ENCODE measurements at places on chromosomes 1 and 21.

- peak; percentile 51 for DNase-seq
Observed at GRCh38 chr1:9960706-9961562, 17.7 kb downstream of the NMNAT1 start.

- no peak for DNase-seq
Observed at GRCh38 chr21:44418108-44418875, 37.0 kb upstream of the LRRC3 start.

DNA sequence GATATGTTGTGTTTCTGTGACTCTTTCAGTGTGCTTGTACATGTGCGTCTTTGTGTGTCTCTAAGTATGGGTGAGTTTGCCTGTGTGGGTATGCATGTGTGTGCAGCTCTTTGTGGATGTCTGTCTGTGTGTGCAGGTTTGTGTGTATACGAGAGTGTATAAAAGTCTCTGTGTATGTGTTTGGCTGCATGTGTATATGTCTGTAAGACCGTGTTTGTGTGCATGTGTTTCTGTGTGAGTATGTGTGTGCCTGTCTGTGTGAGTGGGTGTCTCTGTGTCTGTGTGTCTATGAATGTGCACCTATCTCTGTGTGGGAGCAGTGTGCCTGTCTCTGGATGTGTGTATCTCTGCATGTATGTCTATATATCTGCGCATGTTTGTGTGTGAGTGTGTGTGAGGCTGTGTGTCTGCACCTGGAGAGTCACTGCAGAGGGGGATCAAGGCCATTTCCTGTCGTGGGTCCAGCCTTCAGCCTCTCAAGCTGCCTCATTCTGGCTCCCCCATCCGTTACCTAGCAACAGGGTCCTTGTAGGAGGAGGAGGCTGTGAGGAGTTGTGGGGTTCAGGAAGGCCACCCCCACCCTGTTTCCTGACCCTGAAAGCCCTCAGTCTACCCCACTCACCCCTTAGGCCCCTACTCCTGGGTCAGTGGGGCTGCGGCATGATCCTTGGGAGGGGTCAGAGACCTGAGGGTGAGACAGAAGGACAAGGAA is 10.4 kb downstream of the FGR start:
- peak; percentile 13 for DNase-seq

GRCh38 chr1:1128454-1129139 is 12.7 kb upstream of the C1orf159 start:
- no peak for DNase-seq

- no peak for DNase-seq
Observed at GRCh38 chr21:29534448-29534847, 235.7 kb downstream of the BACH1 start.

GRCh38 chr1:193525917-193526710 is 339.7 kb upstream of the B3GALT2 start:
- DNase-seq: peak; percentile 68

DNA sequence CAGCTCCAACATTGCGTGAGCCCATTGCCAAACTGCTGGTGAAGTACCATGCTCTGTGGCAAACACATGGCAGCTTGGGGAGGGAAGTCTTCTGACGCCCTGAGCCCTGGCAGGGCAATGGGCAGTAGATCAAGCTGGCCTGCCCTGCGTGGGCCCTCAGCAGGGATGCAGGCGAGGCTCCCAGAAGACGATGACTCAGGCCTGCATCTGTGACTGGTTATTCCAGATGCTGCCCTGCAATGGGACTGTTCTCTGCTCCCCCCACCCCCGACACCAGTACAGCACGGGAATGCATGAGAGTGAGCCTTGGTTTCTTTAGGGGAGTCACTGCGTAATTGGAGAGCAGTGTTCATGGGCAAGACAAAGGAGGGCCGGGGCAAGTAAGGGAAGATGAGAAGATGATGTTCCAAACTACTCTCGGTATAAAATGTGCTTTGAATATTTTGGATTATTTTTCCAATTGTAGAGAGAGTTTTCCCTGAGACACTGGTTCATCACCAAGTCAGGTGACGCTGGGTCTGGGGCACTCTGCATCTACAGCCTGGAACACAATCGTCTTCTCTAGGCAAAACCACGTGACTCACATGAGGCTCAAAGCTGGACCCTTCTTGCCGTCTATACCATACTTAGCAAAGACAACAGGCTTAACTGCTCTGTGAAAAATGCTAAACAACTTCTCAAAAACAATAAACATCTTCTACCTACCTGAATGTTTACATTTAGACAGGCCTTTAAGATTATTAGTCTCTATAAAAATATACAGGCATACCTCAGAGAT is 9.0 kb upstream of the C1orf198 start:
- DNase-seq: no peak

- no peak for DNase-seq
Observed at GRCh38 chr1:116345011-116345410, 28.0 kb upstream of the ATP1A1 start.

- no peak for DNase-seq
Observed at GRCh38 chr1:7107109-7107830, 322.0 kb downstream of the CAMTA1 start.

GRCh38 chr1:108591466-108591865 is 31.6 kb downstream of the EEIG2 start:
- DNase-seq: no peak

DNA sequence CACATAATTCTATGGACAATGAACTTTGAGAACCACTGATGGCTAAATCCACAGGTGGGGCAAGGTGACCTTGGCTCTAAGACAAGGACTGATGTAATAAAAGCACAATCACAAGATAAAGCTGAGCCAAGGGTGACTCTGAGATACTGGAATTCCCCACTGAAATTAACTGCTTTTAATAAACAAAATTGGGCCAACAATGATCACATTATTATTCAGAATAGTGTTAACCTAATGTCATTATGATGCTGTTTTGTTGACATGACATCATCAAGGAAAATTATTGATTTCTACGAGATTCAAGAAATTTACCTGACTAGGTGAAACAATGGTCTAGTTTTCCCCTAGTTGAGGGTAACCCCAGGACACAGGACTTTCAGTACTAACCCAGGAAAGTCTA is 273.7 kb upstream of the NFIA start:
- no peak for DNase-seq

DNA sequence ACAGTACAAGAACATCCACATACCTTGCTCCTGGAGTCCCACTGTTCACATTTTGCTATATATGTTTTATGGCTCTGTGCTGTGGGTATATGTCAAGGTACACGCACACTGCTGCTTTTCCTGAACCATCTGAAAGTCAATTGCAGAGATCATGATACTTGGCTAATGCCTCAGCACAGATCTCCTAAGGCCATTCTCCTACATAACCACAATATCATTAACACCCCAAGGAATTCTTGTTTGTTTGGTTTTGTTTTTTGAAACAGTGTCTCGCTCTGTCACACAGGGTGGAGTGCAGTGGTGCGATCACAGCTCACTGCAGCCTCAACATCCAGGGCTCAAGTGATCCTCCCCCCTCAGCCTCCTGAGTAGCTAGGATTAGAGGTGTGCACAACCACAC is 16.0 kb downstream of the CTNNBIP1 start:
- no peak for DNase-seq

- no peak for DNase-seq
Observed at GRCh38 chr1:84497631-84498275, 8.4 kb upstream of the SPATA1 start.

- no peak for DNase-seq
Observed at GRCh38 chr21:43196826-43197225, 28.0 kb downstream of the CRYAA start.

- DNase-seq: no peak
Observed at GRCh38 chr1:26373789-26374188, 1.2 kb upstream of the ZNF683 start.

- DNase-seq: no peak
Observed at GRCh38 chr1:61285371-61285885, 203.1 kb downstream of the NFIA start.

GRCh38 chr1:213034713-213035112 is 16.3 kb upstream of the RPS6KC1 start:
- DNase-seq: no peak

GRCh38 chr1:155608888-155609225 is 1.2 kb upstream of the MSTO1 start:
- DNase-seq: no peak

DNA sequence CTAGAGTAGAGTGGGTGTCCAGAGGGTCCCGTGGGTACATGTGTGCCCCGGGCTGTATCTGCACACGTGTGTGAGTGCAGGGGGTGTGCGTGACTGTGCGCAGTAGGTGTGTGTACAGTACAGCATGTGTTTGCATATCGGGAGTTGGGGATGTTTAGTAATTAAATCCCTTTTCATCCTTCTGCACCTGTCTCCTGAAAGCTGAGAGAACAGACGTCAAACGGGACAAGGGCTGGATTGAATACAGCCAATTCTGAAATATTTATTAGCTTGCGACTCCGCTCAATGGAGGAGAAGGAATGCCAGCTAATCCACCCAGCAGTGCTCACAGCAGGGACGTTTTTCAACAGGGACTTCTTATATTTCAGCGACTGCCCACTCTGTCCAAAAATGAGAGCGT is 44.7 kb upstream of the CASZ1 start:
- no peak for DNase-seq

GRCh38 chr1:81174811-81175476 is 625.8 kb upstream of the ADGRL2 start:
- no peak for DNase-seq

DNA sequence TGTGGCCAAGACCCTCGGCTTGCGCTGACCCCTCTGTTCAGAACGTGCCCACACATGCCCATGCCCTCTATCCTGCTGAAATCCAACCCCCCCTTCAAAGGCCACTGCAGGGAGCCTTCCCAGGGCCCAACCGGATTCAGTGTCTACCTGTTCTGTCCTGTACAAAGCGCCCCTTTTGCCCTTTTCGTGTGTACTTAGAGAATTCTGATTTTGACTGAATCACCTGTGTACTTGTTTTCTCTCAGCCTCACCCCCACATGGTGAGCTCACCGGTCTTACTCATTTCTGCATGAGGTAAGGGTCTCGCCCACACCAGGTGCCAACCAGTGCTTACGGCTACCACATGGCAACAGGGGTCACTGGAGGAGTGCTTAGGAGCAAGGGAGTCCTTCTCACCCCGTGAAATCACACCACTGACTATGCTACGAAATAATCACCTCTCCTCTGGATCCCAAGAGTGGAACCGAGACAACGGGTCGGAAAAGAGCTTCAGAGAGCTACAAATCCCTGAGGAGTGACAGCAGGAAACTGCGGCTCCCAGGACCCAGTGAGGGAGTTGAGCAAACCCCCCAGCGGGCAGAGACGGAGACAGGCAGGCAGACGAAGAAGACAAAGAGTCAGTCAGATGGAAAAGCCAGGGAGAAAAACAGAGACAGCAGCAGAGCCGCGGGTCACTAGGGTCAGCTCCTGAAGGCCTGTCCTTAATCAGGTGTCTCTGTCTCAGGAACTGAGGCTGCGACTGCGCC is 2.1 kb upstream of the S100A2 start:
- no peak for DNase-seq

GRCh38 chr1:216054600-216054999 is 368.6 kb downstream of the USH2A start:
- no peak for DNase-seq

DNA sequence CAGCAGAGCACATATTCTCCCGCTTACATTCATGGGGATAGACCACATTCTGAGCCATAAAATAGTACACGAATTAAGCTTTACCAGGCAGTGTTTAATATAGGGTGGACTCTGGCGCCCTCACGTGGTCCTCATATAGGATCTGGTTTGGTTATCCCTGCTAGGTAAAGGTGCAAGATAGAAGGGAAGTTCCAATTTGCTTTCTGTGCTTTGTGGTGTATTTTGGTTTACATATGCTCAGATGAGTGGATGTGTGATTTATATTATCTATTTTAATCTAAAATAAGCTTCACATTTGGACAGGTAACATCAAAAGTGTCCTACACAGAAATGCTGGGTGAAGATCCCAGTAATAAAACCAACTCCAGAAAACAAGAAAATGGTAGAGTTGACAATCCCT is 3.6 kb downstream of the CR1 start:
- peak; percentile 80 for DNase-seq

DNA sequence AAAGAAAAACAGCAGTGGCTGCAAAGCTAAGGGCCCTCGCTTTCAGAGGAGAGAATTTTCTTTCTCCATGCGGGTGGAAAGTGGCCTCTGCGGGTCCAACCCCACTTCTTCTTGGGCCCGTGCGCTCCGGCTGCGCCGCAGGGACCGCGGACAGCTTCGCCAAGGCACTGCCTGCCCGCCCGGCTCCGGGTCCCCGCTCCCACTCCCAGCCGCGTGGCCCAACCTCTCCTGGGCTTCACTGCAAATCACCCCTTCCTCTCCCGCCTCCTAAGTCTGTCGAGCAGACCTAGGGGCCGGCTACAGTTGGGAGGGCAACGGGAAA is 1.0 kb upstream of the RUNX3 start:
- DNase-seq: no peak

DNA sequence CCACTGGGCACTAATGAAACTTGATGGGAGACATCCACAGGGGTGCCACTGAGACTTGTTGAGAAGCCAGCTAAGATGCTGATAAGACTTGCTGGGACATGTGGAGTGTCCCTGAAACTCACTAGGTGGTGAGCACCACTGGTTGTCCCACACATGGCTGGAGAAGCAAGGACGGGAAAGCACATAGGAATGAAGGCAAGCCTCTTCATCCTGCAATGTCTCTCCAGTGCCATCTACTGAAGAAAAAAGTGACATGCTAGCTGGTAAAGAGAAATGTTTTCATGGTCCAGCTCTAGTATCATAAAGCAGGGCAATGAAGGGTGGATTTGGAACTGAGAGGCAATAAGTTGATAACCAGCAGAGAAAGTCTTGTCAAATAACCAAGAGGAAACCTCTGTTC is 283.0 kb downstream of the PAPPA2 start:
- DNase-seq: no peak

DNA sequence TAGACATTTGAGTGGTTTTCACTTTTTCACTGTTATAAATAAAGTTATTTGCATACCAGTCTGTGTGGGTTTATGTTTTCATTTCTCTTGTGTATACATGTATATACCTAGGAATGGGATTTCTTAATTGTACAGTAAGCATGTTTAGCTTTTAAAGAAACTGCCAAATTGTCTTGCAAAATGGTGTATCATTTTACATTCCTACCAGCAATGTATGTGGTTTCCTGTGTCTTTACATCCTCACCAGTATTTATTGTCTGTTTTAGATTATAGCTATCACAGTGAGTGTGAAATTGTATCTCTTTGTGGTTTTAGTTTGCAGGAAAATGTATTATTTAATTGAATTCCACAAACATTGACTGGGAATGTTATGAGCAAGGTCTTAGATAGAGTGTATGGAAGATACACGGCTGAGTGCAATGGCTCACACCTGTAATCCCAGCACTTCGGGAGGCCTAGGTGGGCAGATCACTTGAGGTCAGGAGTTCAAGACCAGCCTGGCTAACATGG is 57.3 kb downstream of the MACF1 start:
- no peak for DNase-seq

GRCh38 chr1:223012938-223013337 is 130.1 kb downstream of the TLR5 start:
- DNase-seq: no peak

- peak; percentile 47 for DNase-seq
Observed at GRCh38 chr21:44509539-44509938, 30.5 kb downstream of the KRTAP10-1 start.

GRCh38 chr1:86228546-86228945 is 72.0 kb upstream of the COL24A1 start:
- no peak for DNase-seq

DNA sequence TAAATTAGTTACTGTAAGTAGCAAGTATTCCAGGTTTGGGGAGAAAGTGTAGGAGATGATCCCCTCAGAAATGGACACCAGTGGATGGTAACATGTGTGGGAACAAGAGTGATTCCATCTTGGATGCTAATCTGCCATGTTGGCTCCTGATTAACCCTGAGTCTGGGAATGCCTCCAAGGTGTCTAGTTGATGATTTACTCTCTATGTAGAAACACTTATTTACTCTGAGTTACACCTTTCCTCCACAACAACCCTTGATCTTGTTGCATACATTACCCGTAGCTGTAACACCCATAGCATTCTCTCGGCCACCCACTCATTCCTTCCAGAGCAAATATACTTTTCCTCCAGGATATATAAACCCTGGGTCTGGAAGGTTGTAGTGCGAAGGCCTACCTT is 315.9 kb upstream of the GREM2 start:
- DNase-seq: no peak

Measured in MM.1S (cell line).